ENCODE measurements at places on chromosomes 2 and 18.

GRCh38 chr18:35407871-35408481 lies 30.8 kb upstream of the ZNF396 start:
- peak; percentile 18 for DNase-seq

DNA sequence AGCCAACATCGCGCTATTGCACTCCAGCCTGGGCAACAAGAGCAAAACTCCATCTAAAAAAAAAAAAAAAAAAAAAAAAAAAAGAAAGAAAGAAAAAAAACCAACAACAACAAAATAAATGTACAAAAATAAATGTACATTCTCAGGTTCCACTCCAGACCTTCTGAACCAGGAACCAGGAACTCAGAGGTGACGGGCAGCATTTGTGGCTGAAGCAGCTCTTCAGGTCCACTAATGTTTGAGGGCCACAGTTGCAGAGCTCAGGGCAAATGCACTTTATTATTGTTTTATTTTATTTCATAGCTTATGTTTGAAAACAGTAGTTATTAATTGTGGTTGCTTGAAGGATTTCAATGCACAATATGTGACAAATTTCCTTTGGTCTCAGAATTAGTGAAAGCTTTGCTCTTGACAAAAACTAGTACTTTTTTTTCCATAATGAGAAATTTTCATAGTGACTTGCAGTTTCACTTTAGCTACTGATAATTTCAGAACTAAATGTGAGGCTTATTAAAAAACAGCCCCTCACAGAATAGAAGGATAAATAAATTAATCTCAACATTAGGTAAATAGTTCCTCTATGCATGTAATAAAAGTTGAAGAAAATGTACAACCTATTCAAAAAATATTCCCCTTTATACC lies 378.4 kb upstream of the SPHKAP start:
- DNase-seq, result no peak

DNA sequence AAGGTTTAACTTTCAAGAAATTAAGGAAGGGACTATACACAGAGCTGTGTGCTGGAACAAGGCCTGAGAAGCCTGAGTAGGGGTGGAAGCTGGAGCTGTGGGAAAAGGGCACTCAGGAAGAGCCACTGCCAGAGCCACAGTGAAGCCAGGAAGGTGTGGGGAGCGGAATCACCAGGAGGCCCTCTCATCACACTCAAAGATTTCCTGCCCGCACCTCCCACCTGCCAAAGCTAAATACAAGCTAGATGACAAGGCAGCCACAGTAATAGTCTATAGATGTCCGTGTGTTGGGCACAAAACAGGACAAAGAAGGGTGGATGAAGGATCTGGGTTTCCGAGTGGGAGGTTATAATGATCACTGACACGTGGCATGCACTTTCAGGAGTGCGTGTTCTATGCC lies 126.0 kb downstream of the ZNF532 start:
- no peak for DNase-seq

GRCh38 chr2:74619651-74620297 lies 28.4 kb downstream of the M1AP start:
- no peak for DNase-seq

DNA sequence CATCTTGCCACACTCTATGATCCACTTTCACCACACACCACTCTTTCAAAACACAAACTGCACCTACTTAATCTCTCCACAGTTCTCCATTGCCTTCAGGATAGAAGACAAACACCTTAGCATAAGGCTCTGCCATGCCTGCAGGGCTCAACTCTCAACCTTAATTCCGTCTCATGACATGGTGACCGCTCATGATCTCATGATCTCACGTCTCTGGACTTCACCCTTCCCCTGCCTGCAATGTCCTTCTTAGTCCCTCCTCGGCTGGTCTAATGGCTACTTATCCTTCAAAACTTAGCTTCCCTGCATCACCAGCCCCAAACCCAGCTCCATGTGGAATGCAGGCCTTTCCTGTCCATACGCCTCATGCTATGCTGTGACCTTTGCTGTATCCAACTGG lies 85.3 kb downstream of the ACVR1 start:
- DNase-seq, result no peak

DNA sequence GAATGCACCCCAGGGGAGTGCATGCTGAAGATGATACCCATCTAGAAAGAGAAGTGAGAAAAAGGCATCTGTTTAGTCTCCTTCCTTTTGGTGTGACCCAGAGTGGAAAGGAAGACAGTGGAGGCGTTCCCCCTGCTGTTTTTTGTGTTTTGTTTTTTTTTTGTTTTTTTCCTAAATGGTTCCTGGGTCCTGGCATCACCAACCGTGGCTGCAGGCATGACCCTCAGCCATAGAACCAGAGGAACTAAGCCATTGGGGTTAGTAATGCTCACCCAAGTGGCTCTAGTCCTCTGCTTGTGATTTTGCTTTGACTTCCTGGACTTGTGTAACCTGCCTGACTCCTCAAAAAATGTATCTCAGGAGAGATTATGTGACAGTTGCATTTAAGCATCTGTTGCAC lies 451.3 kb downstream of the DCC start:
- no peak for DNase-seq

All from activated CD4-positive, alpha-beta T cell treated with anti-CD3 and anti-CD28 coated beads, Interleukin-2, amount 50 U/mL, for 1 hour (primary cell).